ENCODE measurements at places on chromosomes 4 and X.
A peak's percentile ranks its signal among the peaks of the same experiment; 100 is the strongest.

DNA sequence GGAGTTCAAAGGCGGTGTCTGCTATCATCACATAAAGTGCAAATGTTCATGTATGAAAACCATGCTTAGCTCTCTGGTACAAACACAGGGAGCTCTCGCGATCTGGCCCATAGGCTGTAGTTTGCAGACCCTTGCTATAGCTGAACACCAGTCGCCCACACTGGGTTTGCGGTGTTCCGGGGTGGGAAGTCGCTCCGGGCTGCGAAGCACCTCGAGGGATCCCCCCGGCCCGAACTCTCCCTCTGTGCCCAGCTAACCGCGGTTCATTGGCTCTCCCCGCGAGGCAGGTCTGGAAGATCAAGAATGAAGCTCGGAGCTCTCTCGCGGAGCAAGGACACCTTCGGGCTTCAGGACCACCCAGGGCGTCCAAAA, 341 bp upstream of the PRPS2 start:
- no peak for DNase-seq

DNA sequence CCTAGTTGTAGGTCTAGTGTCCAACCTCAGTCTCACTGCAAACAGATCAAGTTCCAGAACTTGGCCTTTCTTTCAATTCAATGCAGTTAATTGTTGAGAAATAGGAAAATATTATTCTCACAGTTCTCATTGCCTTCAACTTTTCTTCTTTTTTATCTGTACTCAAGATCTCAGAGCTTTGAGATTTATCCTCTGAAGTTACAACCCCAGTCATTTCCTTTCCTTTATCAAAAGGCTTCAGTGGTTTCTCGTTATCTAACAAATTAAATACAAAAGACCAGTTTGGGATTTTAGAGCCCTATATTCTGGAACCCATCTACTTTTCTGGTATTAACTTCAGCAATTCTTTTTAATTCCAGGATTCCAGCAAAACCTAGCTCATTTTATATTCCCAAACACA, 130.2 kb downstream of the TMA16 start:
- no peak for DNase-seq

DNA sequence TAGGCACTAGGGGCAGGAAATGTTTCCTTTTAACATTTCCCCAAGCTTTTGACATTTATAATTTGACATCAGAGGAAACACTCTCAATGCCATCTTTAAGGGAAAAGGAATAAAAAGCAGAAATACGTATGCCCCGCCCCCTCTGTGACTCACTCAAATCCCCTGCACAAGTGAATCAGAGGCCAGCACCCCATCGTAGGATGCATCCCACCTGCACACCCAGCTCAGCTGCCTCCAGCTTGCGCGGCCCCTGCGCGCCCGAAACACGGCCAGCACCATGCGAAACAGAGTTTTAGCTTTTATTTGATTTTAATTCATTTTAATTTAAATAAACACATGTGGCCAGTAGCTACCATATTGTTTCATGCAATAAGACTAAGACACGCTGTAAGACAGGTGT, 29.5 kb downstream of the ABLIM2 start:
- DNase-seq = no peak

DNA sequence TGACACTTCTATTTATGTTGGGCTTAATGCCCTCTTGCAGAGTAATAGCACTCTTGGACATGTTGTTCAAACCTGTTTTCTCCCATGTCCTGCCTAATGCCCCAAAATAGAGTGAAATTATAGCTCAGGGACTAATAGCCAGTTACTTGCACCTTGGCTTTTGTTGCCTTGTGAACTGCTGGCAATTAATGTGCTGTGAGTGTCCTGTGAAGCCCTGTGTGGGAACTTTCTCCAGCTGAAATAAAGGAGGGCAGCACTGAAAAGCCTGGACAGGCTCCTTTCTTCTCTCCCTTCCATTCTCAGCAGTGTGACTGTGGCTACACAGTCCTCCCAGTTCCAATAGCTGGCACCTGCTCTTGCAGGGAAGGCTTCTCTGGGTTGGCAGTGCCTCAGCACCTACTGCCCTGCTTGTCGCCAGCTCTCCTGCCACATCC, 72.4 kb downstream of the DCLK2 start:
- DNase-seq = no peak

- no peak for DNase-seq
These were observed 55.9 kb downstream of the UGT2A3 start for GRCh38 chr4:68895561-68896198.

GRCh38 chrX:71224098-71224708, 1.2 kb downstream of the GJB1 start:
- DNase-seq = no peak

- no peak for DNase-seq
These were observed 46.7 kb upstream of the TADA2B start for GRCh38 chr4:6996481-6996880.

DNA sequence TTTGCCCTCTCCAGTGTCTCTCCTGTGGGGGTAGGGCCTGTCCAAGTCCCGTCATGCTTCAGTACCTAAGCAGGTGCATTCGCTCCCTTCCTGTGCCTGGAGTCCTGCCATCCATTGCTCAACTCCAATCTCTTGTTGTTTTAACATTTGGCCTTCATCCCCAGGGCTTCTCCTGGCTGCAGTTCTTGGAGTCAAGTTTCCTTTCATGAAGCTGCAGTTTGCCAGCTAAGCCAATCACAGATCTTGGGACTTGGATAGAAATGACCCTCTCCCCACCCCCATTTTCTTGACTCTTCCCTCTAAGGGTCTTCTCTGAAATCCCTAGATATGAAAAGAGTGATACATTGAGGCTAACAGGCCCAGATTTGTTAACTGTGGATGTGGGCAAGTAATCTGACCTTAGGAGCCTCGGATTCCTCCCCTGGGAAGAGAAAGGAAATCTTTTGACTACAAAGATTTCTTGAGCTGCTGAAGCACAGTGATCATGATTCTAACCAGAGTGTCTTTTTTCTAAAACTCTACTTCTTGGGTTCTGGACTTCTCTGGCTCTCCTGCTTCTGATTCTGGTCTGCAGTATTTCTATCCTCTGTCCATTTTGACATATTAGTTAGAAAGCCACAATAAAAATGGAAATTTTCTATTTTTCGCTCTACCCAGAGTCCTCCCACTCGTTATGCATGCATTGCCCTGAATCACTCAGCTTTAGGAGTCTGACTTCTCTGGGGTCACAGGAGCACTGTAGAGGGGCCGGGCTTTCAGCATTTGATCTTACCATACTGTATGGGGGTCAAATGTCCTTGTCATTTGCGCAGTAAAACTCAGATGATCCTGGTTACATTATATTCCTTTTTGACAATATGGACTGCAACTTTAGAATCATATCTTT, 61.0 kb downstream of the CHRNA9 start:
- no peak for DNase-seq

DNA sequence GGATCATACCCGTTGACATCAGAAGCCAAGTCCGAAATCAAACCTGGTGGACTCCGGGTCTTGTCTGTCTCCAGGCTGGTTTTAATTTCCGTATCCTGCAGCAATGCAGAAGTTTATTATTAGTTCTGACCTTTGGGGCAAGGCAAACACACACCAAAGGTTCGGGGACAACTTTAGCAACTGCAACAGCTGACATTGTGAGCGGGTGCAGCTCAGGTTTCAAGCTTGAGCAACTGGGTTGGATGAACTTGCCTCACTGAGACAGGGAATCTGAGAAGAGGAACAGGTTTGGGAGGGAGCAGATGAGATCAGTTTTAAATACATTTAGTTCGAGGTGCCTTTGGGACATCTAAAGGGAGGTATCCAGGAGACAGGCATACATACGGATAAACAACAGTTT, 110.7 kb downstream of the GNL3L start:
- no peak for DNase-seq

GRCh38 chrX:111869639-111870034, 6.3 kb upstream of the TRPC5OS start:
- DNase-seq = no peak

DNA sequence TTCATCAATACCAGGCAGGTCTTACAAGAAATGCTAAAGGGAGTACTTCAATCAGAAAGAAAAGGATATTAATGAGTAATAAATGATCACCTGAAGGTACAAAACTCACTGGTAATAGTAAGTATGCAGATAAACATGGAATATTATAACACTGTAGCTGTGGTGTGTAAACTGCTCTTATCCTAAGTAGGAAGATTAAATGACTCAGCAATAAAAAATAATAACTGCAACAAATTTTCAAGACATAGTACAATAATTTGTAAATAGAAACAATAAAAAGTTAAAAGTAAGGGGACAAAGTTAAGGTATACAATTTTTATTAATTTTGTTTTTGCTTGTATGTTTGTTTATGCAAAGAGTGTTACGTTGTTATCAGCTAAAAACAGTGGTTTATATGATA, 43.7 kb upstream of the DACH2 start:
- no peak for DNase-seq

GRCh38 chr4:56182356-56182755, 204.9 kb downstream of the AASDH start:
- no peak for DNase-seq

- peak; percentile 4 for DNase-seq
These were observed 38.0 kb downstream of the MAGEE2 start for GRCh38 chrX:75746891-75747639.

GRCh38 chr4:7676398-7676922, 241.7 kb upstream of the PSAPL1 start:
- DNase-seq = no peak

DNA sequence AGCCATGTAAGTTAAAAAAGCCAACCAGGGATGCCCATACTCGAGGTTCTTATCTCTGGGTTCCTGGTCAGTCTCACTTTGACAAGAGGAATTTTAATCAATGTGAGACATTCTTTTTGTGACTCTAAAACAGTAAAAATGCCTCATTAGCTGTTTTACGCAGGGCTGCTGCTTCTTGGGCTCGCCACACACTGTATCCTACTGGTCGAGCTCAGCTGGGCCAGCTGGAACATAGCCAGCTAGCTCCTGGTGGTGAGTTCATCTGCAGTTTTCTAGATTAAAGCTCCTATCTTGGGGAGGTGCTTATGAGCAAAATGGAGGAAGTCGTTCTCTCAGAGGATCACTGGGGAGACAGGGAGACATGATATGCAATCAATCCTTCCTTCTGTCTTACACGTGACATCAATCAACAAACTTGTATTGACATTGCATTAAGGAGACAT, 55.9 kb upstream of the LEF1 start:
- DNase-seq = no peak

- no peak for DNase-seq
These were observed 394.4 kb upstream of the ADGRL3 start for GRCh38 chr4:60805500-60806313.

- no peak for DNase-seq
These were observed 2.9 kb upstream of the PGRMC2 start for GRCh38 chr4:128290526-128290925.

- DNase-seq = no peak
These were observed 24.1 kb downstream of the EMCN start for GRCh38 chr4:100493756-100494155.

DNA sequence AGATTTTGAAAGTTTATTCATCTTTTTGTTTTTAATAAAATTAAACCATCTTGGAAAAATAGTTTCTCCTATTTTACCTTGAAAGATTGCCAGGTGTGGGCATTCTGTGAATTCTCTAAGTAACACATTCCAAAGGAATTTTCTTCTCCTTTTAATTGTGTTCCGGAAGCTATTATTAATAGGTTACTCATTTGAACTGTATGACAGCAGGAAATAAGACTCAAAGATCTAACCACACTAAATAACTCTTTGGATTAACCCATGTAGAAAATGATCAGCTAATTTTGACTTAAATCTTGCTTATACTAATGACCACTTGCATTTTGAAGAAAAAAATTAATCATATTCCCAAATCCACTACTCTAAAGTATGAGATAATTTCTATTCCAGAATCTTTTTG, 17.6 kb upstream of the CCNI start:
- no peak for DNase-seq

GRCh38 chr4:8046925-8047541, 107.4 kb upstream of the AFAP1 start:
- DNase-seq = no peak

- DNase-seq = no peak
These were observed 18.7 kb downstream of the MGST2 start for GRCh38 chr4:139684351-139684750.

DNA sequence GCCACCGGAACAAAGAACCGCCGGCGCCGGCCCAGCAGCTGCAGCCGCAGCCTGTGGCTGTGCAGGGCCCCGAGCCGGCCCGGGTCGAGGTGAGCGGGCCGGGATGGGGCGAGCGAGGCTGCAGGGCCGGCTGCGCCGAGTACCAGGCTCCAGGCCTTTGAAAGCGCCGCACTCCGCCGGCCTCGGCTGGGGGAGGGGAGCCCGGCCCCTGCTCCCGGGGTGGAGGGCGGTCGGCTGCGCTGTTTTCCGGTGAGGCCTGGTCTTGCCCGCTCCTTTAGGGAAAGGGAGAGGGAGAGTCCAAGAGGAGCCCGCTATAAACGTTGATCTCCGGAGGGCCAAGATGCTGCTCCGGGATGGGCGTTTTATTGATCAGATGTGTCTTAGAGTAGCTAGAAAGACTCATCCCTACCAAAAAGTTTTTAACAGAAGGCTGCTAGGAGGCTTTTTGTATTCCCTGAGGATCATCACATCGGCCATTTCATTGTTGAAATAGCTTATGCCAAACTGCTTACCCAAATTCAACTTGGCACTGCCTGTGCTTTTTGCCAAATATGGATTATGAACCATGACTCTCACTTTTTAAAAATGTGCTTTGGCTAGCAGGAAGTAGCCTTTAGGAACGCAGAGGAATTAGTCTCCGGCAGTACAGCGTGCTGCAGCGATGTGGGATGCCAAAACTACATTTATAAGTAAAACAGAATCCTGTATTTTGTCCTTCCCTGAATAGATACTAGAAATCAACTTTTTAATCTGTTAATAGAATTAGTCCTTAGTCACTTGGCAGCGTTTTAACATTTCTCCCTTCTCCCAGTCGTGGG, 760 bp downstream of the TMEM165 start:
- DNase-seq = no peak

GRCh38 chr4:152161676-152162330, 374.1 kb downstream of the FBXW7 start:
- no peak for DNase-seq

- DNase-seq = no peak
These were observed 17.7 kb downstream of the IL15 start for GRCh38 chr4:141654098-141654497.

DNA sequence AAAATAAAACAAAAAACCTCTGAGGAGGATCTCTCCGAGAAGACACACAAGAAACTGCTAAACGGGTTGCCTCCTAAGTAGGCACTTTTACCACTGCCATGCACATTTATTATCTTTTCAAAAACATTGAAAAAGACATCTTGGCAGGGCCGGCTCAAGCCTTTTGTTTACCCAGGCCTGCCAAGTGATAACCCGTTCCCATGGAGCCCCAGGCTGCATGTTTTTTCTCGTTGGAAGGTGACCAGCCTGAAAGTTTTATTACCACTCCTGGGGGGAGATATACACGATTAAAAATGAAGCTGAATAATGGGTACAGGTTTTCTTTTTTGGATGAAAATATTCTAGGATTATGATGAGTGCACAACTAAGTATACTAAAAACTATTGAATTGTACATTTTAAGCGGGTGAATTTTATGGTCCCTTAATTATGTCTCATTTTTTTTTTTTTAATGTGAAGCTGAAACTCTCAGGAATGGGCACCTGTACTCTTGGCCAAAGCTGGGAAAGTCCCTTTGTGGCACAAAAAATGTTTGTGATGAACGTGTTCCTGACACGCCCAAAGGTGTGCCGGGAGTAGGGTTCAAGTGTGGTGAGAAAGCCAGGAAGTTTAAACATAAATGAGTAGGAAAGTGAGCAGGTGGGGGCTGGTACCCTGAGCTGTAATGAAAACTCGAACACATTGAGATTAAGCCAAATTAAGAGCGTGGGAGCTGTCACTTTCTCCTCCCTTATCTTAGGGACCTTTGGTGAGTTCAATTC, 1.5 kb upstream of the MAP7D2 start:
- DNase-seq = no peak
